ENCODE measurements at places on chromosomes 1 and 21.

GRCh38 chr1:7384679-7385078 lies 386.4 kb upstream of the VAMP3 start:
- no peak for DNase-seq

DNA sequence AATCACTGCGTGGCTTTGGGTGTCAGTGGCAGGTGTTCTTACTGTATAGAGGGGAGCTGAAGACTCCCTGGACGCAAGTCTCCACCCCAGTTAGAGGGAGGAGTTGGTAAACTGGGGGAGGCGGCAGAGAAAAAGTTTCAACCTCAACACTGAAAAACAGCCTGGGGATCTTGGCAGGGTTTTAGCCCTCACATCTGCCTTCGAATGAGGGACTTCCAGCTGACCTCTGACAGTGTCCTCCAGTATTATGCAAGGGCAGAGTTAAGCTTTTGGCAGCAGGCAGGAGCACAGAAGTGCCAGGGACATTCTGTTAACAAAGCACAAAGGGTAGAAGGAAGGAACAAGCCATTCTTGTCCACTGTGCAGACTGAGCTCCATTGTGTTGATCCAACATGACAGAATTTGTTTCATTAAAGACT lies 41.2 kb upstream of the RAB4A start:
- DNase-seq, result no peak

DNA sequence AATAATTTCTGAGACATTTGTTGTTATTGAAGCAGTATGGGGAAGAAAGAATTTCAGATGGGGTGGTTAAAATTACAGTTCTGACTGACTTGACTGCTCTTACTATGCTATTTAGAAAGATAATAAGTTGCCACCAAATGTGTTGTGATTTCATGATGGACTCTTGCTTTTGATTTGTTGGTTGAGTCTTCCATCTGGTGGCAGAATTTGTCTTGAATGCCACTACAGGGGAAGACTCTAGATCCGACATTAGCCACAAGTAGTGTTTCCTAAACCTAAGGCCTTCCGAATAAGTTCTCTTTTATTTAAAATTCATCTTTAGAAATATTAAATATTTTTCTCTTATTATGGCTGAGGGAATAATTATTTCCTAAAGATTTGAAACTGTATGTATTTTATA lies 190.9 kb upstream of the ADGRL4 start:
- DNase-seq, result no peak

DNA sequence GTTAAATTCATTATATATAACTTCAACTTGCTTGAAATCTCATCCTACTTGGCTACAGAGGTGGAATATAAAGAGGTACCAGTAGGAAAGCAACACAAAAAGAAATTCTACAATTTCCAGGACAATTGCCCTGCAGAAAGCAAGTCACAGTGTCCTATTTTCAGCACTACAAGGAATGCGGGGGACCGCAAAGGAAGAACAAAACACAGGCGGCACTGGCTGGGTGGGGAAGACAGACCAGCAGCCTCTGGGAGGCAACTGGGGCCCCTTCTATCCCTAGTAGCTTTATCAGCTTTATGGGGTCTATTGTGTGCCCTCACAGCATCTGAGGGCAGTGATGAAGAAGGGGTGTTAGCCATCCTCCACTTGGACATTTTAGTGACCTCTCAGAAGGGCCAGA lies 30.5 kb downstream of the SLC9A1 start:
- no peak for DNase-seq

GRCh38 chr1:51731998-51732397 lies 115.1 kb downstream of the OSBPL9 start:
- DNase-seq, result no peak

GRCh38 chr1:197663162-197663953 lies 111.9 kb downstream of the DENND1B start:
- DNase-seq, result no peak
